ENCODE measurements at places on chromosomes 16 and 17.

GRCh38 chr16:86242244-86243122 lies 267.8 kb upstream of the FOXF1 start:
- DNase-seq: no peak

DNA sequence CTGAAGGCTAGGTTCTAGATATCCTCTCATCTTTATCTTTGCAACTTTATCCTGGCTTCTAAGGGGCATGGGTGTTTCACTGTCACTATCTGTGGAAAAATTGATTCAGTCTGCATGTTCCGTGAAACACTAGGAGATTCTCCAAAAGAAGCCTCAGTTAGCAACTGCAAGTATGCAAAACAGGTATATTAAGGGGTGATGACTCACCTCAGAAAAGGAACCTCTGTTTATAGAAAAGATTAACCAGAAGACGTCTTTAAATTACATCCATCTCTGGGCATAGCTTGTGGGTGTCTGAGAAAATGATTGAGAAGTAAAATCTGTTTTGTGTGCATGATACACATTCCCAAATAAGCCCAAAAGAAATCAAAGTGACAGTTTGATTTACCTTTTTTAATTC lies 353.8 kb upstream of the HSBP1 start:
- DNase-seq: no peak

DNA sequence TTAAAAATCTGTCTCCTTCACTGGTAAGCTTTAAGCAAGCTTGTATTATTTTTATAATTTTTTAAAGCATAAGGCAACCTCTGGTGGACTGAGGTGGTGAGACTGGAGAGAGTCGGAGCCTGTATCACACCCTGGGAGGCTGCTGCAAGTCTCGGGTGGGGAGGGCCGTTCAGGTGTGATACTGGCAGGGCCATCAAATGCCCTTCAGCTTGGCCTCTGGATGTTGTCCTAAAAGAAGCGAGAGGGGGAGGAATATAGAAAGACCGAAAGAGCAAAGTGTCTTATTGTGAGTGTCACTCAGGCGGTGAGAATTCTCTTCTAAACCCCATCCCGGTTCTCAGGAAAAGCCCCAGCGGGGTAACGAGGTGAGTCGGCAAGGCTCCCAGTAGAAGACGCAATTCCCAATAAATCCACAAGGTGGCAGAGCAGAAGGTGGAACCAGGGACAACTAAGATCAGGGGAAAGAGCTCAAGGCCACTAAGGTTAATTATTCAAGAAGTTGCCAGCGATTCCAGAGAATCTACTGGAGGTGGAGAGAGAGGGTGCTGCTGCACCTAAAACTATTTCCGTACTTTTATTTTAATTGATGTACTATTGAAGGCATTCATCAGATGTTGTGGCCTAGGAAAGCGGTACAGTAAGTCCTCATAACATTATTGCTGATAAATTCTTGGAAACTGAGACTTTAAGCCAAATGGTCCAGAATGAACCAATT lies 14.1 kb downstream of the C17orf67 start:
- DNase-seq: peak; percentile 32

DNA sequence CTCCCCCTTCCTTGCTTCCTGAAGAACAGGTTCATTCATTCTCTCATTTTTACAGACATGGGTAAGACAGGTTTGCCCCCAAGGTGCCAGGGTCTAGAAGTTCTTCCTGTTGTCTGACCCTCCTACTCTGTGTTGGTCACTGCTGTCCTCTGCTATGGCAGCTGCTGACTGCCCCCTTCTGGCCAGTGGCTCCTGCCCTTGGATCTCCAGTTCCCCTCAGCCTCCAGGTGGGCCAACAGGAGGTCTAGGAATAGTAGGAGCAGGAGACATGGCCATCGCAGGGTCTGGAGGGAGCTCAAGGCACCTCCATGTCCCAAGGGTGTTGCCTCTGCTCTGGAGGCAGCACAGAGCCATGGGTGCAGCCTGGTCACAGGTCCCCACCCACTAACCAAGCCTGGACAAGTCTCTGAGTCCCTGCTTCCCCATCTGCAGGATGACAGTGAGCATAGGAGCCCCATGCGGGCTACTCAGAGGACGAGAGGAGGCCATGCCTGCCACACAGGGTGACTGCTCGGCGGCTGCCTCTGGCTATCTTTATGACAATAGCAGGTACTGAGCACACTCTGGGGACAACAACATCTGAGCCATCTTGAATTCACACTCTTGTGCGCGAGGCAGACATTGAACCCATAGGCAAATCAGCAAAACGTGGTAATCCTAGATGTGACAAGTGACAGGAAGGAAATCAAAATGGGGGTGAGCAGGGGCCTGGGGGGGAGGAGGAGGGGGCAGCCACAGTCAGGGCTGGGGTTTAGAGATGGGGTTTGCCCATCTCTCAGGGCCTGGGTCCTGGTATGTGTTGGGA lies 27.0 kb upstream of the NXPH3 start:
- DNase-seq: no peak

Measured in NCI-H226 (cell line).